H9 (cell line): ENCODE measurements at places on chromosomes 7 and 10. TPM values are rescaled to one million over a fixed set of nuclear protein-coding genes. Genes with fewer than 3 reads are reported as not detected.
A peak's percentile ranks its signal among the peaks of the same experiment; 100 is the strongest.

DNA sequence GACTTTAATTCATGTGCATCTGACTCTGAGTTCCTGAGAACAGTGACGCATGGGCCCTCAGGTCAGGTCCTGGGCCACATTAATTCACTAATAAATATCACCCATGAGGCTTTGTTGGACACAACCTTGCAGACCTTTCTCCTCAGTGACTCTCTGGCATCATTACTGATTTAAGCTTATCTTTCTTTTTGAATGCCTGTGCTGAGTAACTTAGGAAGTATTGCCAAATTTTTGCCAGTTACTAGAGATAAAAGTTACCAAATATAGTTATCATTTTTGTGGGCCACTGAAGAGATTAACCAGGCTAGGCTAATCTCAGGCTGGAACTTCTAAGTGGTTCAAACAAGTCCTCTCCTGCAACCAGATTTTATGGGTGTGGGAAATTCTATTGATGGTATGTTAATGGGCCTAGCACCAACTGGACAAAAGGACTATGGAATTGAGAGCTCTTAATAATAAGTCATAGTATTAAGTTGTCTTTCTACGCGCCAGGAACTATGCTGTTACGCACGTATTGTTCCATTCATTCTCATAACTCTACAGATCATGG is 28.8 kb upstream of the PRTFDC1 start:
- DNase-seq, result no peak

DNA sequence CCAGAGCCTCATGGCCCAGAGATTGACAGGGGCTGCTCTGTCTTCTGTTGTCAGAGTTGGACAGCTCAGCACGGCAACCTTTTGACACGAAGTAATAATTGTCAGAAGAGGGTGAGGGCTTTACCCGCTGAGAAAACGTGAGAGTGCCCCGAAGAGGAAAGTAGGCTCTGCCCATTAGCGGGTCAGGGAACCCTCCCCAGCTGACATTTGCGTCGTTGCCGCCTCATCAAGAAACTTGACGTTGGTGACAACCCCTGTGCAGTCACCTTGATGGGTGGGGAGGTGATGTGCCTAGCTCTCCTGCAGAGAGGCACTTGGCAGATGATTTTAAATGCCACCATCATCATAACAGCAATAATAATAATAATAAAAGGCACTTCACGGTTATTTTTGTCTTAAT is 202.1 kb downstream of the USP6NL start:
- DNase-seq, result no peak

- DNase-seq, result no peak
These were observed 650.3 kb upstream of the GALNT17 start for GRCh38 chr7:70481570-70482123.

- peak; percentile 17 for DNase-seq
These were observed 102.8 kb downstream of the ARHGAP22 start for GRCh38 chr10:48501787-48502771.

DNA sequence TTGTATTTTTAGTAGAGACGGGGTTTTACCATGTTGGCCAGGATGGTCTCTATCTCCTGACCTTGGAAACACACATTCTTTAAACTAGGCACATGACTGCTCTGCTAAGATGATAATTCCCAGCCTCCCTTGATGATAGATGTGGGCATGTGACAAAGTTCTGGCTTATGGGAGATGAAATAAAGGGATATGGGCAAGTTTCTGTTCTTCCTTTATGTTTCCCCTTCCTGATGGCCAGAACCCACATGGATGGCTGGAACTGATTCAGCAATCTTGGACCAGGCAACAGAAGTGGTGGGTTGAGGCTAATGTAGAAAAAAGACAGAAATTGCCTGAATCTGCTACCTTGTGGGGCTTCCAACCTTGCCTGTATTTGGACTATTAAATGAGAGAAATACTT is 60.7 kb upstream of the NRP1 start:
- DNase-seq, result no peak

- DNase-seq, result no peak
These were observed 52.9 kb downstream of the ELMO1 start for GRCh38 chr7:37395618-37396259.

DNA sequence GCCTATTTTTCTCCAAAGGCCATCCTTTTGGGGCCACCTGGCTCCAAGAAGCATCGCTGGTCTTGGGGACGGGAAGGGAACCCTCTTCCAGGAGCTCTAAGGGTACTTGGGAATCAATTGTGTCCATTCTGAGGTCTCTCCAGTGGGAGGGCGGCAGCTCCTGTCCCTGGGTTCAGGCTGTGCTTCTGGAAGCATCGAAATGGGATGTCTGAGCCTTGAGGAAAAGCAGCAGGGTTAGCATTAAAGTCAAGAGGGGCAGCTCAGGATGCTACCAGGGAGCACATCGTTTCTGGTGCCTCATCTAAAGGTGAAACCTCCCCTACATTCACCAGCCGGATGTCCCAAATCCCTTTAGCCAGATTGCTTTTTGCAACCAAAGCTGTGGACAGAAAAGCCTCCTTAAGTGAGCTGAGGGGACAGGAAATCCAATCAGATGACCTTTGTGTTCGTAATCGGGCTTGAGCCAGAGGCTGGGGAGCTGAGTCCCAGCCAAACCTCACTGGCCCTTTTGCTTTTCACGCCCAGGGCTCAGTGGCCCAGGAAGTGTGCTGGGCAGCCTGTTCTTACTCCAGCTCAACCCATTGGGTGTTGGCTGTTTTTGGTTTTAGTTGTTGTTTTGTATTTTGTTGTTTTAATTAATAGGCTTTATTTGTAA is 88.8 kb upstream of the ANLN start:
- no peak for DNase-seq

DNA sequence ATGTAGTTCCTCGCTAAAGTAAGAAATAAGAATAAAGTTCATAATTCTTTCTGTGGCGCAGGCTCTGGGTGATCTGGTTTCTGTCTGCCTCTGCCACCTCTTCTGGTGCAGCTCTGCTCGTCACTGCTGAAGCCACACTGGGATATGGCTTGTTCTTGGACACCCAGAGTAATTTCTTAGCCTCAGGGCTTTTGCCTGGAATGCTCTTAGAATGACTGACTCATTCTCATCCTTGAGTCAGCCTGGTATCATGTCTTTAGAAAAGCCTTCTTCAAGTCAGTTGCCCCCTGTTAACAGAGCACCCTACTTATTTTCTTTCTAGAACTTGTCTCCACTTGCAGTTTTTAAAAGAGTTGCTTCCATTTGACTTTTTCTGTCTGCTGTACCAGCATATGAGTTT is 2.0 kb downstream of the ZSCAN25 start:
- DNase-seq, result no peak

- DNase-seq, result no peak
These were observed 10.1 kb upstream of the HOXA13 start for GRCh38 chr7:27209933-27210440.

Gene C10orf67
- total RNA-seq, result not detected in 2 replicates

Gene FFAR4
- total RNA-seq, result not detected in 2 replicates

GRCh38 chr10:85170026-85170425 is 841.6 kb downstream of the CCSER2 start:
- no peak for DNase-seq

DNA sequence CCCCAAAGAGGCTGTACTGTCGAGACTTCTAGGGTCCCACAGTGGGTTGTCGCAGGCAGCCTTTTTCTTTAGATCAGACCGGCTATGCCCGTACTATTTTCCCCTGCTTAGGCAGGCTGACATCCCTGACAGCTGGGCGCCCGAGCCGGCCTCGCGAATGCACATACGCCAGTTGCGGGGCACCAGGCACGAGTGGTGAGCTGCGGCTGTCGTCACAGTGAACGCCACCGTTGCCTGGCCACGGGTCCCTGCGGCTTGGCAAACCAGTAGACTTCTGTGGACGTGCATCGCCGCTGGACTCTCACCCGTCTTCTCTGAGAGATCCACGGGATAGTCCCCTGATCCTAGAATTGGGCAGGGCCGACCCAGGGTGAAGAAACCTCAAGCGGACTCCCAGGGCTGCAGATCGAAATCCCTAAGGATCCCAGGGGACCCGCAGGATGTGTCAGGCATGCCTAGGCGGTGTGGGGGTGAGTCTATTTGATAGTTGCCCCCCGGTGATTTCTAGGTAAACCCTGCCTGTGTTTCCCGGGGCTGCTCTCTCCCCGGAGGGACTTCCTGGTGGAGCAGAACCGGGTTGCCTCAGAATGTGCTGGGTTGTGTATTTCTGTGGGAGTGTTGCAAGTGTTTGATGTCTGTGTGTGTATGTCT is 33.0 kb upstream of the ZNF273 start:
- peak; percentile 14 for DNase-seq

GRCh38 chr7:99386584-99387238 is 12.2 kb downstream of the ARPC1B start:
- DNase-seq, result no peak

DNA sequence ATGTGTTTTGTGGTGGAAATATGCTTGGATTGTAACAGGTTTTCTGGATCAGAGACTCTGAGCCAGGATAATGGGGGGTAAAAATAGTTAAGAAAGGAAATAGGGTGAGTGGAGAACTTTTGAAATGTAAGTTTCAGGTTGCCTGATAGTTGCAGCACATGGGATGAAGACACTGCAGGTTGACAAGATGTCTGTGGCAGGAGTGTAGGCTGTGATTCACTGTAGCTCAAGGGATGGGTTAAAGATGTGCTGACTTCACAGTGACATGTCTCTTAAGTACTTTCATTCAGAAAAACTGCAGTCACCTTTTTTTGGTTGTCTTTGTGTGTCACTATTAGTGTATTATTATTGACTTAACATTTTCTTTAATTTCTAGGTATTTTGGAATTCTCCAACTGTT is 63.5 kb upstream of the SLC39A12 start:
- DNase-seq, result no peak

DNA sequence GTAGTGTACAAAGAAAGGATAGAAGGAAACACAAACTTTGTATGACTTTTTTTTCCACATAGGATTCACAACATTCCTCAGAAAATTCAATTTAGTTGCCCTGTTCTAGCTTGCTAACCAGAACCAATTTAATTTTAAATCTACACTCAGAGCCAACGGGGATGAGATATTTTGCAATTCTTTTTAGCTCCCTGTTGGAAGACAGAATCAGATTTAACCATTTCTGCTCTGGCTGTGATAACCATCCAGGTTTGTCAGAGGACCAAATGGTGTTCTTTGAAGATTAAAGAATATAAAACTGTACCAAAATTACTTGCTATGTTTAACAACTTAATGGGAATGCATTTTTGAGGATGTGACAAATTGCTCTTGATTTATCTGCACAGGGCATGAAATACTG is 319.7 kb downstream of the HPSE2 start:
- no peak for DNase-seq

- DNase-seq, result no peak
These were observed at the start of gene ZNF467 for GRCh38 chr7:149773446-149774236. Gene ZNF467, minus strand, starts transcription at chr7:149773588. Its CDS starts 2,556 bp downstream, at chr7:149771032.

Gene ERCC6
- 18.2 and 19.5 TPM in 2 replicates for total RNA-seq

GRCh38 chr10:90993340-90993739 is 72.5 kb upstream of the ANKRD1 start:
- DNase-seq, result no peak
